ENCODE measurements at places on chromosomes 12 and 14.

DNA sequence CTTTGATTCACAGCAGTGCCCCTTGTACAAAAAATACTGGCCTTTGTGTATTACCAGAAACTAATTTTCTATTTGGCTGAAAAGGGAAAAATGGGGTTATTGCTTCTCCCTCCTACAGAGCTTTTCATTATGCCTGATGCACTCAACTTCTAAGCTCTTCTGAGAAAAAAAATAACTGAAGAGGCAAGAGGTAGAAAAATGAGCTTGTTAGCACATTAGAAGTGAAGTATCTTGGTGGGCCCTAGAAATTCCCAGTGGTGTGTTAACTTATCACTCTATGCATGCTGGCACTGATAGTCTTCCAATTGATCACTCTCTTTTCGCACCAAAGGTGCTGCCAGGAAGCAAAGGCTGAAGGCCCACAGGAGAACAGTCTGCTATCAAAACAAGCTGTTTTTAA is 17.1 kb downstream of the INSM2 start:
- no peak for DNase-seq

GRCh38 chr12:116492703-116493324 is 66.4 kb upstream of the MAP1LC3B2 start:
- DNase-seq, result no peak

- DNase-seq, result no peak
Observed at GRCh38 chr12:18546399-18546798, 191.4 kb downstream of the PLCZ1 start.

- DNase-seq, result no peak
Observed at GRCh38 chr14:56857216-56857615, 46.9 kb upstream of the OTX2 start.

- DNase-seq, result no peak
Observed at GRCh38 chr12:128693771-128694170, 130.0 kb downstream of the SLC15A4 start.

GRCh38 chr14:66540038-66540437 is 32.1 kb downstream of the GPHN start:
- DNase-seq, result no peak

GRCh38 chr14:54768501-54769129 is 134.0 kb downstream of the GCH1 start:
- no peak for DNase-seq

GRCh38 chr12:92529944-92530343 is 172.8 kb upstream of the PLEKHG7 start:
- DNase-seq, result no peak

- DNase-seq, result no peak
Observed at GRCh38 chr12:83198291-83199015, 511.7 kb downstream of the TMTC2 start.

DNA sequence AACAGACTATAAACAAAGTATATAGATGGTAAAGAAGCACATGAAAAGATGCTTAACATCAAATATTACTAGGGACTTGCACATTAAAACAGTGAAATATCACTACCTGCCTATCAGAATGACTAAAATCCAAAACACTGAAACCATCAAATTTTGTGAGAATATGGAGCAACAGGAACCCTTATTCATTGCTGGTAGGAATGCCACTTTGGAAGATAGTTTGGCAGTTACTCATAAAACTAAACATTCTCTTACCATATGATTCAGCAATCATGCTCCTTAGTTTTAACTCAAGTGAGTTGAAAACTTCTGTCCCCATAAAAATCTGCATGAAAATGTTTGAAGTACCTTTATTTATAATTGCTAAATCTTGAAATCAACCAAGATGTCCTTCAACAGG is 297.6 kb downstream of the DAD1 start:
- no peak for DNase-seq

DNA sequence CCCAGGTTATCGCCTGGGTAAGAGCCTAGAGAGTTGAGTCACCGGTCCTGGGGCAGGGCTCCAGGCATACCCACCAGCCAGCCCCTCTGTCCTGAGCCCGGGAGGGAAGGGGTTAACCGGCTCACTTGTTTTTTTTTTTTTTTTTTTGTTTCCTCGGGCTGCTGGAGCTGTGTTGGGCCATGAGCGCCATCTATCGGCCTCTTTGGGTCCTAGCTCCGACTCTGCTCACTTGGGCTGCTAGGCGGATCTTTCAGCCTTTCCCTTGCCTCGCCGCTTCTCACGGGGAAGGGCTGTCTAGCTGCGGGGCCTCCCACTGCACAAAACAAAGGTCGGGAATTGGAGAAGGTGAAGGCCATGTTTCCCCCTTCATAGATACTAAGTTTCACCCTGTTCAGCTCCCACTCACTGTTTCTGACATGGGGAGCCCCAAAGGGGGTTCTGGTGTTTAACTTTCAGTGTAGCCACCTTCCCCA is 2.8 kb upstream of the SMUG1 start:
- DNase-seq, result peak; percentile 58

DNA sequence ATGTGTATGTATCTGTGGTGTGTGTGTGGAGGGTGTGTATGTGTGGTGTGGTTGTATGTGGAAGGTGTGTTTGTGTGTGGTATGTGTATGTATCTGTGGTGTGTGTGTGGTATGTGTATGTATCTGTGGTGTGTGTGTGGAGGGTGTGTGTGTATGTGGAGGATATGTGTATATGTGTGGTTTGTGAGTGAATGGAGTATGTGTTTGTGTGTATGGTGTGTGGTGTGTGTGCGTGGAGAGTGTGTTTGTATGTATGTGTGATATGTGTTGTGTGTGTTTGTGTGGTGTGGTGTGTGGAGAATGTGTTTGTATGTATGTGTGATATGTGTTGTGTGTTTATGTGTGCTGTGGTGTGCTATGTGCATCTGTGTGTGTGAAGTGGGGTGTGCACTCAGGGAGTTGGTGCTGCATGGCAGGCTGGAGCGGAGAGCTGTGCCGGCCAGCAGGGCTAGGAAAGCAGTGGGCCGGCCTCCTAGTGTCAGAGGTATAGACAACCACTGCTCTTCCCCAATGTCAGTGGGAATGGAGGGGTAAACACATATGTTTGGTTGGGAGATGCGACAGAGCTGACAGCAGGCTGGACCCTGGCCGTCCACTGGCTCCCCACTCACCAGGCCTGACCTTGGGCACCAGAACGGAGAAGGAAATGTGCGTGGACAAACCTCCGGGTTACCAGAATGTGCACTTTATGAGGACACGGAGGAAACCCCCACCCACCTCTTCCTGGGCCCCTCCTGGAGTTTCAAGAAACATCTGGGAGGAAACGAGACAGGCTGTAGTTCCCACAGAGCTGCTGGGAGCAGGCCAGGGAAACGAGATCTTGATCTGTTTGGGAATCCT is 60.7 kb downstream of the CLMN start:
- DNase-seq, result no peak

GRCh38 chr12:121061831-121062230 is 22.8 kb upstream of the OASL start:
- DNase-seq, result no peak

- no peak for DNase-seq
Observed at GRCh38 chr14:92430686-92431085, 82.9 kb upstream of the RIN3 start.

DNA sequence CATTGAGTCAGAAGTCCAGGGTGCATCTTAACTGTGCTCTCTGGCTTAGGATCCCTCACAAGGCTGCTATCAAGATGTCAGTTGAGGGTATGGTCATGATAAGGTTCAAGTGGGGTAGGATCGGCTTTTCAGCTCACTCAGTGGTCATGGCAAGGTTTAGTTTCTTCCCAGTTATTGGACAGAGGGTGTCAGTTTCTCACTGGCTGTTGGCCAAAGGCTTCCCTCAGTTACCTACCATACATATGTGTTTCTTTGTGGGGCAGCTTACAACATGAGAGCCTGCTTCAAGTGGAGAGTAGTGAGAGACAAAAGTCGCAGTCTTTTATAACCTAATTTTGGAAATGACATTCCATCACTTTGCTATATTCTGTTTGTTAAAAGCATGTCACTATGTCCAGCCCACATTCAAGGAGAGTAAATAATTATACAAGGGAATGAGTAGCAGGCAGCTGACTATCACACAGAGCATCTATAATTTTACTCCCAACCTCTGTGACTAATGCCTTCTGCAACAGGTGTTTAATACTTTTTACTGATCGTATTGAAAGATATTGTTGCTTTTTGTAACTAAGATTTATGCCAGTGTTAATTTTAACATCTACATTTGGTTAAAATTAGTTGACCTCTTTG is 572.8 kb upstream of the FBXO33 start:
- DNase-seq, result no peak

DNA sequence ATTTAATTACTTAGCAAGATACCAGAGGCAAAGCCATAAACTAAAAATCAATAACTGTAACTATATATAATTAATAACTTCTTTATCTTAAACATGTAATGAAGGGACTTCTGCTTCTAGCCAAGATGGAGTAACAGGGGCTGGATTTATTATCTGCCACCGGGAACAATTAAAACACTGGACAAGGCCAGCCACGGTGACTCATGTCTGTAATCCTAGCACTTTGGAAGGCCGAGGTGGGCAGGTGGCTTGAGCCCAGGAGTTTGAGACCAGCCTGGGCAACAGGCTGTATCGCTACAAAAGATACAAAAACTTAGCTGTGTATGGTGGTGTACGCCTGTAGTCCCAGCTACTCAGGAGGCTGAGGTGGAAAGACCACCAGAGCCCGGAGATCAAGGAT is 113.6 kb downstream of the TAOK3 start:
- no peak for DNase-seq

- DNase-seq, result no peak
Observed at GRCh38 chr12:28107679-28108078, 82.6 kb upstream of the CCDC91 start.

DNA sequence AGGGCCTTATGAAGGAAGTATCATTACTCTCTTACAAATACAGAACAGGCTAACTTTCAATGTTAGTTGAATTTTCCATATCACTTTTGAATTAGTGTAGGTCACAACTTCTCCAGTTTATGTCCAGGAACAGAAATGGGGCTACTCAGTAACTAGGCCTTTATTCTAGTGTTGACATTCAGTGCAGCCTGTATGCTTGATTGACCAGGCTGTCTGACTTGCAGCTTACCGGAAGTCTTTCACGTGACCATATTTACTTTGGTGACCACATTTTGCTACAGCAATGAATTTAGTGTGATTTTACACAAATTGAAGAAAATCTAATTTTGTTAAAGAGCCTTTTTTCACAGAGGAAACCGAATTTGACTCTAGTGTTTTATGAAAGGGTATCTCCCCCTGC is 12.4 kb downstream of the MTERF2 start:
- no peak for DNase-seq

DNA sequence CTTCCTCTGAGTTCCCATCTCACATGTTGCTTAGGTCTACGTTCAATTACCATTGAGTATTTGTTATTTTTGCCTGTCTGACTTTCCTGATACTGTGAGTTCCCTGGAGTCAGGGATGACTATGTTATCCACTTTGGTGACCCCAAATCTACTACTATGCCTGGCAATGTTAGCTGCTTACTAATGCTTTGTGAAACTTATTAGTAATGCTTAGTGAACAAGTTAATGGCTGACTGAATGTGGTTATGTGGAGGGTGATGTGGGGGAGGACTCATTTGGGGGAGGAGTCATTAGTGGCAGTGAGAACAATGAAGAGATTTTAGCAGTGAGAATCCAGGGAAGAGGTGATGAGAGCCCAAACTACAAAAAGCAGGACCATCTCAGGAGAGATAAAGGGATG is 121.6 kb downstream of the KTN1 start:
- no peak for DNase-seq

DNA sequence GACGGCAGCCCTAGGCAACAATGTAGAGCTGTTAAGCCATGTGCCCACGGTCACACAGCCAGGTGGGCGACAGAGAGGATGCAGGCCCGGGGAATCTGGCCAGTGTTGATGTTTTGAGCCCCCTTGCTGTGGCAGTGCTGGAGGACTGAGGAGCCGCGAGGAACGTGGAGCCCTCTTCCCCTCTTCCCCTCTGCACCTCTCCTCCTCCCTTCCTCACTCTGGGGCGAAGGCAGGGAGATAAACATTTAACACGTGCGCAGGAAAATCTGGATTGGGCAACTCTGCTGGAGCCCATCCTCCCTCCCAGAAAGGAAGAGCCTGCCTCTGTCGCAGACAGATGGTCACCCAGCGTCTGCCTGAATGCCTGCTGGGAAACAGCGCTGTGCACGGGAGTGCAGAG is 376.8 kb downstream of the FUT8 start:
- DNase-seq, result no peak

DNA sequence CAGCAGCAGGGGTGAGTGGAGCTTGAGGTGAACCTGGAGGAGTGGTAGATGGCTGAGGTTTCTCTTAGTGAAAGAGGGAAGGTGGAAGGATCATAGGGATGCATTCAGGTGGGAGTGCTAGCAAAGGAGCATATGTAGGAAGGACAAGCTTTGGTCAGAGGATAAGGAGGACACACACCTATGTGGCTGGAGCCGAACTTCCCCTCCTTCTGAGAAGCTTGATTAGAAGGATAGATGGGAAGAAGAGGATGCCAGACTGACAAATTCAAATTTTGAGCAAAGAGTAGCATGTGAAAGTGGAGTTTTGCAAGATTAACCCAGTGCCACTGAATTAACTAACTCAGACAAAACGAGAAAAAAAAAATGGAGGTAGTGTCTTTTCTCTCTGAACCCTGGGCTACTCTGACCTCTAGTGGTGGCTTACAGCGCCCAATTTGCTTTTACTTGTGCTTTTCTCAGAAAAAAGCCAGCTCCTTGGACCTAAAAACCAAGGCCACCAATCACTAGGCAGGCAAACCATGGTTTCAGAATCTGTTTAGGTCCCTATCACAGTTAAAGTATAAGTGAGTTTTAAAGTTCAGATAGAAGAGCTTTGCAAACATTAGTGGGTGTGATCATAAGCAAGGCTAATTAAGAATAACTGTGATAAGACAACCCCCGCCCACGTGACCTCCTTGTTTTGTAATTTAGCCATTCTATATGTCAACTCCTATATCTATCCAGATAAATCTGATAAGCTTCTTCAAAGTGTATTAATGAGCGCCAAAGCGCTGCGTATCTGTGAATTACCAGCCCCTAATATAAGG is 15.5 kb downstream of the EMP1 start:
- DNase-seq, result no peak

DNA sequence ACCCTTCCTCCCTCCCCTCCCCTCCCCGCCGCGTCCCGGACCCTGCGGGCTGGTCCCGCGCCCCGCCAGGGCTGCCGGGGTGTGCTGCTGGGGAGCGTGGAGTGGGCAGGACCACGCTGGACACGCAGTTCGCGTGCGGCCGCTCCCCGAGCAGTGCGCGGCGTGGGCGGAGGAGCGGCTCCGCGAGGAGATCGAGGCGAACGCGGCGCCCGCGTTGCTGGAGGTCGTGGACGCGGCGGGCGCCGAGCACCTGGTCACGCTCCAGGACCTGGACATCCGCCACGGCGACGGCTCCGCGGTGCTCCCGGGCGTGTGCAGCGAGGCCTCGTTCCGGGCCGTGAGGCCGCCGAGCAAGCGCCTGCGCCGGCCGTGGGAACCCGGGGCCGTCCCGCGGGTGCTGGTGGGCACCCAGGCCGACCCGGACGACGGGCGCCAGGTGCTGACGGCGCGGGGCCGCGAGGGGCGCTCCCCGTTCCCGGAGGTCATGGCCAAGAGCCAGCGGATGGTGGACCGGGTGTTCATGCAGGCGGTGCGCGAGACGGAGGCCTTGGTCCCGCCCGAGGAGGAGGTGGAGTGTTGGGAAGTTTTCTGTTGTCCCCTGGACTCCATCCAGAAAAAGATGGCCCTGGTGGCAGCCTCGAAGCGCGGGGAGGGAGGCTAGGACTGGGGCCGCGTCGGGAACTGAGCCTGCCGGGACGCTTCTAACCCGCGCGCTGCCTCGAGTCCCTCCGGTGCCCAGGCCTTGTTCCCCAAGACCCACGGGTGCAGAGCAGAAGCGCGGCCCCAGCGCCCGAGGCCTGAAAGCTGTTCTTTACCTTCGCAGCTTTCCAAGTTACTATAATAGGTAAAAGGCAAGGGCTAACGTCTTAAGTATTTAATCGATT is 54.7 kb upstream of the EIF5 start:
- no peak for DNase-seq

GRCh38 chr14:75090353-75090752 is 20.9 kb downstream of the ZC2HC1C start:
- no peak for DNase-seq
